ENCODE measurements at places on chromosomes 11 and 22.

- DNase-seq, result no peak
Observed at GRCh38 chr22:20421507-20421874, 16.1 kb downstream of the SCARF2 start.

GRCh38 chr11:75850787-75851186, 35.8 kb downstream of the UVRAG start:
- no peak for DNase-seq

DNA sequence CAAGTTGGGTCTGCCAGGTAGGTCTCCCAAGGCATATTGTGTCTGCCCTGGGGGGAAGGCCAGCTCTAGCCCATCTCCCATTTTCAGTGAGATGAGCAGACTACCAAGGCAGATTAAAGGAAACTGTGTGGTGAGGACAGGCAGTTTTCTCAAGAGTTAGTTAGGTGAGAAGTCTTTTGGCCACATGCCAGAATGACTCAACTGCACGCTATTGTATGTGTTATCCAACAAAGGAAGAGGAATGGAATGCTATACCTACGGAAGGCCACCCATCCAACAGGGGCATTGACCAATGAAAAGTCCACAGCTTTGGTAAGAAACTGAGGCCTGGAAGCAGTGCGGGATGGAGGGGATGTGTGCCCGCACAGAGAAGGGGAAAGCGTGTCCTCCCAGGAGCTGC, 941.7 kb downstream of the NTM start:
- no peak for DNase-seq

DNA sequence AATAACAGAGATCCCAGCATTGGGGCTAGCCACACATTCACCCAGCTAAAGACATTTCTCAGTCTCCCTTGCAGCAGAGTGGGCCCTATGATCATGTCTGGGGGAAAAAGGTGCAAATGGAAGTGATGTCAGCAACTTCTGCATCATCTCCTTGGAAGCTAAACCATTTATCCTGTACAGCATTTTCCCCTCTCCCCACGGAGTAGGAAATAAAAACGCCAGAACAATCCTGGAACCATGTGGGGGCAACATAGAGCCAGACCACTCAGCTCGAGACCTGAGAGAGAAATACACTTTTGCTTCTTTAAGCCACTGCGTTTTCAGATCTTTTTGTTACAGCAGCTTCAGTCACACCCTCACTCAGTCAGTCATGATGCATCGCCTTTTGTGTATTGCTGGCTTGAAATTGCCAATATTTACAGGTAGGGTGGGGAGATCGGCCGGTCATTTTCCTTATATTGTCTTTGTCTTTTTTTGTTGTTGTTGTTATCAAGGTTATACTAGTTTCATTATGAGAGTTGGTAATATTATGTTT, 9.1 kb upstream of the RAC2 start:
- no peak for DNase-seq

- DNase-seq, result no peak
Observed at GRCh38 chr11:122024278-122024677, 91.7 kb downstream of the BLID start.

DNA sequence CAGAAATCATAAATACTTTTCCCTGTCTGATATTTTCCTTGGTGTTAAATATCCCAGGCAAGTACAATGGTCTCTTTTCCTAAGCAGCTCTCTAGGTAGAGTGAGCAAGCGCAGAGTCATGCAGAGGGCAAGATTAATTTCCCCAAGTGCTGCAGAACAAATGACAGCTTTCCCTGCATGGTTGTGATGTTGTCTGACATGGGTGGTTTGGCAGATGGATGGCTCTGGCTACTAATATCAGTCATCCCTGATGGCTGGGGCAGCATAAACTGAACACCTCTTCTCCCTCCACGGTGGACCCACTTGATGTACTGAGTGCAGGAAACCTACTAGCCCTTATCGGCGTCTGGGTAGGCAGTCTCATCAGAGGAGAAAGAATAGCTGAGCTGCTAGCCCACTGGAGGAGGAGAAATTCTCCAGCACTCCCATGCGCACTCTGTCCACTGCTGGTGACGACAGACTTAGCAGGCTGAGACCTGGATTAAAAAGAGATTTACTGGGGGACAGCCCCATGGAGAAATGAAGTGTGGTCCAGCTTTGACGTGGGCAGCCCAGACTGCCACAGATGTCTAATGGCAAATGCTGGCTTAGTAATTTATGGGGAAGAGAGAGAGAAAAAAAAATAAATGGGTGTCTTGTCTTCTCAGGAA, 202.9 kb downstream of the DBX1 start:
- no peak for DNase-seq

- DNase-seq, result no peak
Observed at GRCh38 chr22:24157822-24158135, 23.5 kb upstream of the SUSD2 start.

DNA sequence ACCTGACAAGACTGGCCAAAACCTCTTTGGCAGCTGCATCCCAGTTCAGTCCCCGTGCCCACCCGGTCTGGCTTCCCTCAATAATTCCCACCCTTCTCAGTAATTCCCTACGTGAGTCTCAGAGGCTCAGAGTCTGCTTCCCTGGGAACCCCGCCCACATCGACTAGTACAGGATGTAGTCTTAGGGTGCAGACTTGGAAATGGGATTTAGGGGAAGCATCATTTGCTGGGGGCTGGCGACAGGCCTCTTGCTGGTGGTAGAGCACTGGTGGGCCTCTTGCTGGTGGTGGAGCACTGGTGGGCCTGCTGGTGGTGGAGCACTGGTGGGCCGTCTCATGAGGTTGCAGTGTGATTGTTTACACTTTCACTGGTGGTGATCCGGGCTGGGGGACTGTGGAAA, 199.5 kb upstream of the B3GAT1 start:
- DNase-seq, result no peak

- DNase-seq, result no peak
Observed at GRCh38 chr22:38629108-38629507, 27.1 kb downstream of the FAM227A start.

DNA sequence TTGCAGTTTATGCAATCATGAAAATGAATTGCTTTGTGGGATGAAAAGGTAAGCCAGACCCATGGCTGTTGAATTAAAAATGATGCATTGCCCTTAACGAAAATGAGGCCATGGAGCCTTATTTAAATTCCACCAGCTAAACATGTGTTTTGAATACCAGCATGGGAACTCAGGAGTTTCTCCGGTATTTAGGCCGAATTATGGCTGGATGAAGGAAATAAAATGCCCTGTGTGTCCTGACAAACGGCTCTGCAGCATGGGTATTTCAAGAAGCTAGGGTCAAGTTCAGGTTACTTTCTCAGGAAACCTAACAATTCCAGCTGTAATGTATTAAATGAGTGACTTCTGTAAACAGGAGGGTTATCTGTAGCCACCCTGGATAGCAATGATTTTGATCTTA, 38.3 kb downstream of the AMOTL1 start:
- DNase-seq, result no peak

DNA sequence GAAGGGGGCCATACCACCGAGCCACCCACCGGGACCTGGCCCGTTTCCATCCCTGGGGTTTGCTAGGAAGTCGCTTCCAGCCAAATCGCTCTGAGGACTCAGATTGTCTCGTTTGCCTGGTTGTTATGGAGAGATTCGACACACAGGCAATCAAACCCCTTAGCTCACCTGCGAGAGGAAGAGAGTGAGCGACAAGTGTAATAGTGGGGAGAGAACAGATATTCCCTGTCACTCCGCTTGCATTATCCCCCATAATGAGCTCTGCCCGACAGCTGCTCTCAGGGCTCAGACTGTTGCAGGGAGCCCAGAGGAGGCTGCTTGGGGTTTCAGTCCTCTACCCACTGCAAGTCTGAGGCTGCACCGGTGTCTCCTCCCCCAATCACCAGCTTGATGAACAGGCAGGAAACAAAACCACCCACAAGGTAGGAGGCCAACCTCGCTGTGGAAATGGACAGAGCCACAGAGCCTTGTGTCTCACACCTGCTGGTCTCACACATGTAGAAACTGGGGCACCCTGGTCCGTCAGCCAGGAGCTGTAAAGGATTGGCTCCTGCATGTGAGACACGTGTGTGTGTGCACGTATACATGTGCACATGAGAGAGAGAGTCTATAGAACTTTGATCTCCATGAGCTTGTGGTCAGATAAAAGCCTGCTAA, 351.1 kb downstream of the BUD13 start:
- DNase-seq, result no peak

DNA sequence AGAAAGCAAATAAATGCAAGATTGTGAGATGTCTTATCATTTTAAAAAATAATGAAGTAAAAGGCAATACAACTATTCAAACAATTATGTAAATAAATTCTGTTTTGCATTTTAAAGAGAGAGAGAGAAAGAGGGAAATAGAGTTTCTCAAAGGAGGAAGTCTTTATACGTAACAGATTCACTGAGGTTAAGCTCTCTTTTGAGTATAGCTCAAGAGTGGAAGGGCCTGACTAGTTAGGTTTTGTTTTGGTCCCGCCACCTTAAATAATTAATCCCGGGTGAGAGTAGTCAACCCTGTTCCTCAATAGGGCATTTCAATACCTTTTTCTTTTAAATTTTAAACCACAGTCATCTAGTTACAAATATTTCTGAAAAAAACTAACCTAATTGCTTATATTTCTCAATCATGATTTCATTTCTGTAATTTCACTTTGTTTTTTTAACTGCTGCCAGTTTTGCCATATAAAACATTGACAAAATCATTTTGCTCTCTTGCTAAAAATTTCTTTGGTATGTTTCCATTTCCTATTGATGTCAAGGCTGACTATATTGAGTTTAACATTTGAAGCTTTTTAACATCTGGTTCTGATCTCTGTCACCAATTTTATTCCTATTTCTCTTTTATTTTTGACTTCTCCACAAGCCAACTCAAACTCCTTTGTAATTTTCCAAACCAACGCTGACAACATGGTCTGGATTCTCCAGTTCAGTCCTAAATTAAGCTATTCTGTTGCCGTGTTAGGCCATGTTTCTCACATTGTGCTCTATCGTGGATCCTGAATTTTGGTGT, 10.3 kb downstream of the OR10D3 start:
- DNase-seq, result no peak

GRCh38 chr22:36331306-36331911, 56.4 kb downstream of the MYH9 start:
- DNase-seq, result no peak

DNA sequence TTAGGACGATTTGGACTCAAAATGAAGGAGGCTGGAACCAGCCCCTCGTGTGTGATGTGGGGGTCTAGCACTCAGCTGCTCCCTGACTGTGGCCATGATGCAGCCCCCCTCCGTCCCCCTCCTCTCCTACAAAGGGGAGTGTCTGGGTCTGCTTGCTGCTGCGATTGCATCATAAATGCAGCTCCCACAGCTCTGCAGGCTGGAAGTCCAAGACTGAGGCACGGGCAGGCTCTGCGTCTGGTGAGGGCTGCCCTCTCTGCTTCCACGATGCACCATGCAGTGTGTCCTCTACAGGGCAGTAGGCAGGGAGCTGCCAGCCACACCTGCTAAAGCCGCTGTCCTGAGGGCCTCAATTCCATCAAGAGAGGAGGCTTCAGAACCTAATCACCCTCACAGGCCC, 432.1 kb downstream of the BRD1 start:
- DNase-seq, result no peak

- no peak for DNase-seq
Observed at GRCh38 chr11:130553306-130553705, 104.9 kb downstream of the ADAMTS15 start.

DNA sequence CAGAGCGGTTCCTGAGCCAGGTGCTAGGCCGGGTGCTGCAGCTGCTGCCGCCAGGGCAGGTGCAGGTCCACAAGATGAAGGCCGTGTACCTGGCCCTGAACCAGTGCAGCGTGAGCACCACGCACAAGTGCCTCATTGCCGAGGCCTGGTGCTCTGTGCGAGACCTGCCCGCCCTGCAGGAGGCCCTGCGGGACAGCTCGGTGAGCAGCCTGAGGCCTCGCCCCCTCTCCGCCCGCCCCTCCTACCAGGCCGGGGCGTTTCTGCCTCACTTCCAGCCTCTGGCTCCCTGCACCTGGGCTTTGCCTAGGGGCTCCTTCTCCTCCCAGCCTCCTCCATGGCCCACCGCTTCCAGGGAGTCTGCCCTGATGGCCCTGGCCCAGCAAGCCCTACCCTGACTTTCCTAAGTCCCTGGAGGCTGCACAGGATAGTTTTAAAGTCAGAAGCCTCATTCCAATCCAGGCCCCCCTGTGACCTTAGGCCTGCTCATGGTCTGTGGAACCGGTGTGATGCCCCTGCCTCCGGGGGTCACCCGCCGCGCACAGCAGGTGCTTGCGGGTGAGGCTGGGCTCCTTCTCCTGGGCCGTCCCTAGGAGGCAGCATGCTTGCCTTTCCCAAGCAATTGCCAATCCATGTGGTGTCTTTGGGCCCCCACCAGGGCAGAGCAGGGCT, 5.5 kb downstream of the TCIRG1 start:
- DNase-seq, result peak; percentile 49

DNA sequence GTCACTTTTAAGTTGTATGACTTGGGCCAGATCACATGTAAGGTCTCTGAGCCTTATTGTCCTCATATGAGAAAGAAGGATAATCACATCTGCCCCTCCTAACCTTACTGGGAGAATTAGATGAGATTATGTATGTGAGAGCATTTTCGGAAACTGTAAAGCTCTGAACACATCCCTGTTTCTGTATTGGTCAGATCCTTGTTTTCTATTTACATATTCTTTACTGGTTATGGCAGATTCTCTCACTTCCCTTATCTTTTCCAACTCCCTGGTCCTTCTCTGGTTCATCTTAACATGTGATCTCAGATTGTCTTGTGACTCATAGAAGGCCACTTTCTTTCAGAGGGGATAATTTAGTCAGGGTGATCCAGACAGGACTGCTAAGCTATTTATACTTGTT, 41.8 kb downstream of the CCDC81 start:
- no peak for DNase-seq

DNA sequence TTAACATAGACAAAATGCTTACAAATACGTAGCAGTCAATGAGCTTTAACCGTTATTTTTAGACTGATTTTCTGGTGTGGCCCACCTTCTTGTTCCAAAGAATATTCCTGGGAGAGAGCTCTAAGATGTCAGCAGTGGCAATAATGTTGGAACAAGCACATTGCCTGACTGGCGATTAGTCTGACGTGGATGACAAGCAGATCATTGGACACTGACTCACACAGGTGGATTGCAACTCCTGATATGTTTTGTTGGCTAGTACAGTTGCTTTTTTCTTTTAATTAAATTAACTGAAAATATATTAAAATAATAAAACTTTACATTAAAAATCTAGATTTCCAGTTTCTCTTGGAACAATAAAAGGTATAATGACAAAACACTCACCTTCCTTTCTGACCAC, 78.0 kb downstream of the TENM4 start:
- DNase-seq, result no peak

GRCh38 chr11:129460714-129461113, 85.1 kb downstream of the BARX2 start:
- DNase-seq, result peak; percentile 76

GRCh38 chr11:131739243-131739882, 368.9 kb downstream of the NTM start:
- no peak for DNase-seq

- DNase-seq, result no peak
Observed at GRCh38 chr22:49406879-49407587, 420.6 kb downstream of the BRD1 start.

GRCh38 chr22:39089928-39090327, 7.1 kb upstream of the APOBEC3H start:
- DNase-seq, result no peak

GRCh38 chr22:38416621-38417251, 38.3 kb downstream of the KCNJ4 start:
- no peak for DNase-seq
